ENCODE measurements at places on chromosomes 6 and 20.

GRCh38 chr6:83708546-83708969, 343 bp downstream of the SNAP91 start:
- DNase-seq = peak; percentile 30

- DNase-seq = no peak
Observed at GRCh38 chr6:168691774-168692173, 250.8 kb downstream of the SMOC2 start.

GRCh38 chr6:33172688-33173534, 19.4 kb downstream of the COL11A2 start:
- peak; percentile 67 for DNase-seq

DNA sequence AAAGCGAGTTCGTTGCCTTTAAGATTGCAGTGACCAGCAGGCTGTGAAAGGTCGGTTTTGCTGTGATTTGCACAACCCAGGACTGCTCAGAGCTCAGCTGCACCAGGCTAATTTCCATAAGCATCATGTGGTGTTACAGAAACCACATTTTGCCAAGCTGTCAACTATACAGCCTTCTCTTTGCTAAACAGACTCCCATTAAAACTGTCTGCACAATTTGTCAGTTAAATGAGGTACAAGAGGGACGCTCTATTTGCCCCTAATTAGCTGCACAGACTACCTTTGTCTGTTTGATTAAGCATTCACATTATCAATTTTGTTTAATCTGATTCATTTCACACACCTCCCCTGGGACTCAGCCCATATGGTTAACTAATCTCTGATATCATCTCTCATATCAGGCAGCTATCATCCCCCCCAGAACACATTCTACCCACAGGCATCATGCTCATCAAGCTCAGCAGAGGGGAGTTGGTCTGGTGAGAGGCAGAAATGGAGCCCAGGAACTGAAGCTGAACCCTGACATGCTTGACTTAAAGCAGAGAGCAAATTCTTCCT, 62.1 kb downstream of the OLIG3 start:
- no peak for DNase-seq

DNA sequence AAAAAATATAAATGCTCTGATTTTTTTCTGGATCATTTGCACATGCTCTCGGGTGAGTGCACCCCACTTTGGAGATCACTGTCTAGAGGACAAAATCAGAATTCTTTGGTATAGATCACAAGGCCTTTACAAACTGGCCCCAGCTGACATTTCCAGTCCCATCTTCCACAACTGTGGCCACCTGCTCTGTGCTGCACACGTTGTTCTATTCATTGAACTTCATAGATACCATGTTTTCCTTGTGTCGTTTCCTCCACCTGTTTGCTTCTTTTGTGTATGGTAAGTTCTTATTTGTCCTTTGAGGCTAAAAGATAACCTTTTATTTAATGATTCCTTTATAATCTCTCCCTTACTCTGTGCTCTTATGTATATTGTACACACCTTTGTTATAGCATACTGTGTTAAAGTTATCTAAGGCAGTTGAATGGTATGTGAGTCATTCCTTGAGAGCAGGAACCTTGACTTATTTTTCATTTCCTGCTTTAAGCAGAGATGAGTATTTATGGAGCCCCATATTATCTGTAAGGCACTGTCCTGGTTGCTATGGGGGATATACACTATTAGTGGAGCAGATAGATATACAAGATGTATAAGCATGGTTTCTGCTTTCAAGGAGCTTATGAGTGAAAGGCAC, 12.0 kb upstream of the SLC17A5 start:
- no peak for DNase-seq

DNA sequence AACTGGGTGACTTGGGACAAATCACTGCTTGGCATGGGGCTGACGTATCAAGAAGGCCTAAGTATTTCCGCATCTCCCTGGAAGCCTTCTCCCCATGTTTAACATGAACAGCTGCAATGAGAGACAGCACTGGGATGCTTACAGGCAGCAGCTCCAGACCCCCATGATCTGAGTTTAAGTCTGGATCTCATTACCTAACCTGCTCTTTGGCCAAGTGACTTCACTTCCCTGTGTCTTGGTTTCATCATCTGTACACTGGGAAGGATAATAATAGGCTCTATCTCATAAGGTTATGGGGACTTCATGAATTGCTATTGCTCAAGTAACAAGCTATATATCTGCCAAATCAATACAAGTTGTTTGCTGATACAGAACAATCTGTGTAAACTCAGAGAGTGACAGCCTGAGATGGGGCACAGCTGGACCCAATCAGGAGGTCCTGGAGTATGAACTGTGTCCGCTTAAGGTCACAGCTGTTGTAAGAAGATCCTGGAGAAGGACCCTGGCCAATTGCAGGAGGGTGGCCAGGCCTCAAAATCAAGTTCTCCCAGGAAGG, 56.0 kb downstream of the TGM2 start:
- DNase-seq = no peak

DNA sequence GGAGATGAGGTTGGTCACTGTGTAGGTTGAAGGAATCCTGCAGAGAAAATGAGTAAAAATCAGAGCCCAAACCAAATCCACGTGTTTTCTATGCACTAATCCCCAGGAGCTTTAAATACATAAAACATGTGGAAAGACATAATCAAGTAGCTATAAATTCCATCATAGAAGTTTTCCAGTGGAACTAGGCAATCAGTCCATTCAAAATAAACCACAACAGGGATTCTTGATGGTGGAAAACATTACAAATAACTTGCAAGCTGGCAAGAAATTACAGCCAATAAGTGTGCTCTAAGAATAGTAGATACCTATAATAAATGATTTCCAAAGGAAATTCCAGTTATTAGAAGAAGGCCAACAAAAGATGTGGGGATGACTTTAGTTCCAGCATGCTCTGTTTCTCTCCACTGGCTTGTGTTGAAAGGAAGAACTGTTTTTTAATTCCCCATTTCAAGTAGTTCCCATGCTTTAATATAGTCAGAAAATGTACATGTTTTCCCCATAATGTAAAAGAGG, 49.8 kb upstream of the ADGRG6 start:
- DNase-seq = no peak

DNA sequence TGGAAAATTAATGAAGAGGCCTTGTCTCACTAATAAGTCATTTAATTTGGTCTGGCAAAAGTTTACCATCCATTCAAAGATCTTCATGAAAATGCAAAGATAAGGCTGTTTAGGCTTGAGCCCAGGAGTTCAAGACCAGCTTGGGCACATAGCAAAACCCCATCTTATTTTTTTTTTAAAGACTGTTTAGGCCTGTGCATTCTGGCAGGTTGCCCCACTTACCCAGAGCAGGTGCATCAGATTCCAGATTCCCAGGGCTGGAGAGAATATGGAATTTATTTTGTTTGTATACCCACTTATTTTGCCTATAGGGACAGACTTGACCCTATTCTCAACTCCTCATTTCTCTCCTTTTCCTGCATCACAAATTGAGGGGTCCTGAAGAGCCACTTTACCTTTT, 5.7 kb downstream of the FOXO3 start:
- DNase-seq = no peak

GRCh38 chr6:107737397-107737793, 86.7 kb downstream of the SCML4 start:
- no peak for DNase-seq

- DNase-seq = no peak
Observed at GRCh38 chr6:79543886-79544285, 6.7 kb upstream of the LCA5 start.

- DNase-seq = no peak
Observed at GRCh38 chr20:51374961-51375360, 167.6 kb downstream of the NFATC2 start.

- DNase-seq = no peak
Observed at GRCh38 chr20:37209193-37209592, 29.8 kb upstream of the MROH8 start.

- DNase-seq = no peak
Observed at GRCh38 chr20:58069207-58069606, 159.2 kb downstream of the ANKRD60 start.

DNA sequence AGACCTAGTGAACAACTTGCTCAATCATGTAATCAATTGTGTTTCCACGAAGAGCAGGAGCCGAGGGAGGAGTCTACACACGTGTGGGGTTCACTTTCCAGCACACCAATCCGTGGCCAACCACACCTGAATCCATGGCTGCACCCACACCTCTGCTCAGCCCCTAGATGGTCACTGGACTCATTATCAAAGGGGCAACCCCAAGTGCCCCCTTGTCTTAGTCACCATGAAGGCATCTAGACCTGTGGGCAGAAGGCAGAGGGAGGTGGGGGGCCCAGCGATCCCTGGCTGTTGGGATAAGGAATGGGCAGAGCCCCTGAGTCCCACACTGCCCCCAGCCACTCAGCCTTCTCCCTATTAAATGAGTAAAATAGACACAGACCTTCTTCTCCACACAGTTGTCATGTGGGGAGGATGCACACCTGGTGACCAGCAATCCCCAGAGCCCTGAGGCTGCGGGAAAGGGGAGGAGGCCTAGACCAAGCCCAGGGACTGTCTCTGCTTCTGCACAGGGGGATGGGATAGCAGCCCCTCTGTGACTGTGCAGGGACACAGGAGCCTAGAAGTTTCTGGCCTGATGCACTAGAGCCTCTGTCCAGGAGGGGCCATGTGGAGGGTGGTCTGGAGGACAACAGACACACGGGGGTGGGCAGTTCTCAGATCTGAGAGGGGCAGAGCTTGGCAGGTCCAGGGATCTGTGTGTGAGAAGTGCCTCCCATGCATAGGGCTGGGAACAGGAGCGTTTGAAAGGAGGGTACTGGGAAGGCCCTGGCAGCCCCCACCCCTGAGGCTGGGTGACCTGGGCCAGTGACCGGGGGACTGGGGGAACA, 1.9 kb upstream of the RAET1L start:
- DNase-seq = no peak

GRCh38 chr6:25640446-25640845, 11.6 kb upstream of the SCGN start:
- no peak for DNase-seq

- DNase-seq = no peak
Observed at GRCh38 chr6:134626086-134626485, 308.2 kb upstream of the SGK1 start.

DNA sequence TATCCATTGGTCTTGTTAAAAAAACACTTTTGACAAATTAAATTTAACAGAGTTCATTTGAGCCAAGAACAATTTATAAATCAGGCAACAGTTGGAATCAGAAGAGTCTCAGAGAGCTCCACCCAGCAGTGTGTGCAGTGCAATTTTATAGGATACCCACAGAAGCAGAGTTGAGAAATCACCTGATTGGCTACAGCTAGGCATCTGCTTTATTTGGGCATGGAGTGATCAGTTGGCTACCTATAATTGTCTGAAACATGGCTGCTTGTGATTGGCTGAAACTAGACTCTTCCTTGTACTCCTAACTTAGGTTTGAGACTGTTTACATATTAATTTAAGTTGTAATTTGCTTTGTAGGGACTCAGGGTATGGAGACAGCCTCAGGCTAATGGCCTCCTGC, 12.0 kb downstream of the PGK2 start:
- no peak for DNase-seq

DNA sequence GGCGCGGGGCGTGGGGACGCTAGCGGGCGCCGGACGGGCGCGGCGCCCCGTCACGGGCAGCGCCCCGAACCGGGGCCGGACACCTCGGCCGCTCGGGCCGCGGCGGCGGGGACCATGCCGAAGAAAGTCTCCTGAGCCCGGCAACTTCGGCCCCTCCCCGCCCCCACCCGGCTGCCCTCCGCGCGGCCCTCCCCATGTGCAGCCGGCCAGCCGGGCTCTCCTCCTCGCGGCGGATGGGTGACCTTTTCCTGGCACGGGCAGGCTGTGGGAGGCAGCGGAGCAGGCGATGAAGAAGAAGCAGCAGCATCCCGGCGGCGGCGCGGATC, 278 bp downstream of the UST start:
- DNase-seq = peak; percentile 26

DNA sequence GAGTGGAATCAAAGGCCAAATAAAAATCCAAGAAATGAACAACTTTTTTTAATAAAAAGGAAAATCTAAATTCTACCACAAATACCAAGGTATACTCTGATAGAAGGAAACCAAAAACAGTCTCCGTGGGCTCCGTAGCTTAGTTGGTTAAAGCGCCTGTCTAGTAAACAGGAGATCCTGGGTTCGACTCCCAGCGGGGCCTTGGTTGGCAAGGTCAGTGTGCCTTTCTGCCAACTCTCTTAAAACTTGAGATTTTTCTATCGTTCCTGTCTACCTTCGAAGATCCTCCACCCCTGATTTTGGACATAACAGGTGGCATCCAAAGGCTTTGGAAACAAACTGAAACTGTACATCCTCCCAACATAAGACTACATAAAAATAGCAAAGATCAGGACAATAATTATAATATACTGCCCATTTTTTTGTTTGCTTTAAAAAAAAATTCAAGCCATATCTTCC, 197.9 kb downstream of the TRIM27 start:
- DNase-seq = no peak

DNA sequence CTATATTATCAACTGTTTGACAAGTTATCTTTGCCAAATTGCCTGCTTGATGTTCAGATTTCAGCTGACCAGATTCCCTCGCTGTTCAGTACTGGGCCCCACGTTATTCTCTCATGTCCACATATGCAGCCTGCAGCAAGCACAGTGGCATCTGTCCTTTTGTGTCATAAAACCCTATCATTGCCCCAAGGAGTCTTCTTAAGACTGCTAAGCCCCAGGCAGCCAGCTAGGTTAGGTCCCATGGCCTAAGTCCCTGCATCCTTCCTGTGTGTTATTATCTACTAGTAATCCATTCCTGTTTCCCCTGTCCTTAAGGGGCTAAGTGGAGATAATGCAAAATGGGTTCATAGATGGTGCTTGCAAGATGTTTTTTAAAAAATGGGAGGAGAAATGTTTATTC, 7.2 kb downstream of the KDM1B start:
- DNase-seq = no peak

- no peak for DNase-seq
Observed at GRCh38 chr20:51111290-51111689, 88.4 kb upstream of the KCNG1 start.

DNA sequence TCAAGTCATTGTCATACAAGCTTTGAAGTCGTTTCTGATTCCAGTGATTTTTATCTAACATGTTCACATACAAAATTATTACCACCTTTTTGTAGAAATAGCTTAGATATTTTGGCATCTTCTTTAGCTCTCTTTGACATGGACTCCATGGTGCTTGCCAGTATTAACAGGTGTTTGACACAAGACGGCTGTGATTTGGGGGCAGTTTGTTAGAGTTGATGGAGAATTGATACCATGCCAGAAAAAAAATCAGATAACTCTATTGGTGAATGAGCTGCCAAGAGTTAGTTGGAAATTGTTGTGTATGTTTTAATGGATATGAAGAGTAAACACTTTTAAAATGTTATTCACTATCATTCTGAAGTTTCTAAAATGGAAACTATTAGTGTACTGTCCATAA, 146.6 kb upstream of the LAMP5 start:
- no peak for DNase-seq

DNA sequence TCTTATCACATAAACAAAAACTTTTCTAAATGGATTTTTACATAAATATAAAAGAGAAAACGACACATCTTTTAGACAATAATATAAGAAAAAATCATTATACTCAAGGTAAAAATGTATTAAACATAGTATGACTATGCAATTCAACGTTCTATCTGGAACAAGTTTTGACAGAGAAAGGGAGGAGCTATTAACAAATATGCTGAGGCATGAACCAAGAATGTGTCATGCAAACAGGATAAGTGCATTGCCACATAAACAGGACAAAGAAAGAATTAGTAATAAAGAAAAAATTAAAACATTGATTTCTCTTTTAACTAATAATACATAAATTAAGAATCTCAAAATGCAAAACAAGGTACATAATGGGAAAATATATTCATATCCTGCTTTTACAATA, 1353.4 kb upstream of the GJE1 start:
- no peak for DNase-seq

- no peak for DNase-seq
Observed at GRCh38 chr6:4039348-4039747, 39.6 kb downstream of the FAM217A start.

Measured in HuH-7 (cell line).